ENCODE measurements at places on chromosomes 16 and 17. TPM values are rescaled to one million over a fixed set of nuclear protein-coding genes. Genes with fewer than 3 reads are reported as not detected.

DNA sequence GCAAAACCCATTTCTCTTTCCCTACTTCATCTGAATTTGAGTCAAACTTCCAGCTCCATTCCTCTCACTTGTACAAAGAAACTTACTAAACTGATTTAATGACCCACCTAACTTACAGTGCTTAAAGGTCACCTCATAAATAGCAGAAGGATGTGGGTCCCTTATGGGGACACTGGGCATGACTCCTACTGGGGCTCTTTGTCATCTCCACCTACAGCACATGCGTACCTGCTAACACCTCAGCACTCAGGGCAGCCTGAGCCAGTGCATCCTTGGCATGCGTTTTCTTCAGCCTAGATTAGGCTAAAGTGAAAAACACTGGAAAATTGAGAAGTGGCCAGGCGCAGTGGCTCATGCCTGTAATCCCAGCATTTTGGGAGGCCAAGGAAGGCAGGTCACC lies 63.2 kb downstream of the HELZ start:
- H3K27ac ChIP-seq = no peak overlapping the region
- H3K36me3 ChIP-seq = peaks cover 10% of the 10 kb centered on the region
- no peaks in the 10 kb centered on the region for H3K27me3 ChIP-seq
- no peaks in the 10 kb centered on the region for H3K4me1 ChIP-seq
- no peak for DNase-seq

RHBDL3 gene
- under 0.01 TPM for total RNA-seq

ESRP2 gene
- under 0.01 TPM for total RNA-seq

DNA sequence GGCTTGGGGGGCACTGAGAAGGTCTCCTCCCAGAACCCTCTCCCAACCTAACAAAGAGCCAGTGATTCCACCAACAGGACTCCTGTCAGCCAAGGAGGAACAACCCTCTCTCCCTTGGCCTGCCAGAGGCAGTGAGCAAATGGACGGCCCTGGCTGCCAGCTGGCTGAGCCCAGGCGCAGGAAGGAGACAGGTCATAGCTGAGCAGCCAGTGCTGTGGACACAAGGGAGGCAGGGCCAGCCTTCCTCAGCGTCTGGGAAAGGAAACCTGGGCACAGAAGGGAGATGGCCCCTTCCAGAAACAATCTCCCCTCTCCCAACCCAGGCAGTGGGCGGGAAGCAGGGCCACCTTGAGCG lies 2.1 kb downstream of the MPO start:
- peaks cover under 1% of the 10 kb centered on the region for H3K27me3 ChIP-seq
- no peak overlapping the region for H3K27ac ChIP-seq
- H3K36me3 ChIP-seq = no peaks in the 10 kb centered on the region

DNA sequence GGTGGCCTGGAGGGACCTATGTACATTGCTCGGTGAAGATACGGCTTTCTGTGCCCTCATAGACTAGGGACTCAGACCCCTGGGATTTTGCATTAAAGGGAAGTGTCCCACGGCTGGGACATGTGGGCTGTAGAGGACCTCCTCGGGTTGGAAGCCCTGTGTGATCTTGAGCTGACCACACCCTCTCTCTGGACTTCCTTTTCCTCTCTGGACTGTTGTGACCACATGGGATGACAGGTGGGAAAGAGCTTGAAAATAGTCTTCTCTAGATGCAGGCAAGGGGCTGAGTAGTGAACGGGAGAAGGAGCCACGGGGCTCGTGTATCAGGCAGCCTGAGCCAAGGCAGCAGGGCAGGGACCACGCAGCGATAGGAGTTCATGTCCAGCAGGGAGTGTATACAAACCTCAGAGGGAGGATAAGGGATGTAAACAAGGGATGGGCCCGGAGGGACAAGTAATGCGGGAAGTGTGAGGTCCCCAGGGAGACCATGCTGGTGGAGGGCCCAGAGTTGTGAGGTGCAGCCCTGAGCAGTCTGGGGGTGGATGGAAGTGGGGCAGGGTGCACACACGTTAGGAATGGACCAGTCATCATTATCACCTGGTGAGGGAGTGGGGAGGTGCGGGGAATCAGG lies 4.5 kb upstream of the SLC4A1 start:
- H3K4me3 ChIP-seq = no peak overlapping the region
- H3K4me1 ChIP-seq = no peaks in the 10 kb centered on the region
- peak; percentile 73 for DNase-seq

DNA sequence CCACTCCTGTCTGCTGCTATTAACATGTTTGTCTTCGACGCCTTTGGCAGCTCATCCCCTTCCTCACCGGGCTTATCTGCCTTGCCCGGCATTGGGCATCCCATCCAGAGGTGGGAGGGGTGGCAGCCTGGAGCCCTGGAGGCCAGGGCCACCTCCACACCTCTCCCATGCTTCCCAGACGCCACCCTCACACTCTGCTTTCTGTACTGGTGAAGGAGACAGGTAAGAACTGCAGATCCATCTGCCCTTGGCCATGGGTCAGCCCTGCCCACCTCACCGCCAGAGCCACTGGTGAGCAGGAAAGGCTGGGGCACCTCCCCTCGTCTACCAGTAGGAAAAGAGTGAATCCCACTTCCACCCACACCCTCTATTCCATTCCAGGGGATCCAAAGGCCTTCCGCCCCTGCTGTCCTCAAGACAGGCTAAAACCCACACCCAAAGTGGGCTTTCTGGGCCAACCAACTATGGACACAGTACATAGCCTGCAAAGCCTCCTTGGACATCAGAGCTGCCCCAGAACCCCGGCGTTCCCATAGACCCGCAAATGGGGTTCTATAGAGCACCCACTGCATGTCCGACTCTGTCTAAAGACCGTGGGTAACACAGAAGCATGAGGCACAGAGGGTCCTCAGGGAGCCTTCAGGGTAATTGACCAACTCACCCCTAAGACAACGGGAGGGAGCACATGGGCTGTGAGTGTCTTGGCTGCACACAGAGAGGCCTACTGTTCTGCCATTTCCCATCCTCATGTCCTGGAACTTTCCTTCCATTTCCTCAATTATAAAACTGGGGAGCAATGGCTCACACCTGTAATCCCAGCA lies 23.4 kb upstream of the RBFOX3 start:
- H3K4me3 ChIP-seq = no peak overlapping the region
- no peaks in the 10 kb centered on the region for H3K36me3 ChIP-seq
- H3K27me3 ChIP-seq = peaks cover 3% of the 10 kb centered on the region

KNOP1 gene
- 15.3 TPM for total RNA-seq

- H3K27ac ChIP-seq = no peak overlapping the region
- no peak overlapping the region for H3K4me3 ChIP-seq
- no peaks in the 10 kb centered on the region for H3K27me3 ChIP-seq
- peaks cover 60% of the 10 kb centered on the region for H3K36me3 ChIP-seq
- DNase-seq = no peak
- H3K4me1 ChIP-seq = peaks cover 3% of the 10 kb centered on the region
These were observed 8.5 kb downstream of the DNAJA3 start for GRCh38 chr16:4433914-4434787.

GRCh38 chr17:82961366-82962162 lies 117.8 kb upstream of the METRNL start:
- H3K4me3 ChIP-seq = no peak overlapping the region
- peak; percentile 63 for DNase-seq
- no peaks in the 10 kb centered on the region for H3K27me3 ChIP-seq
- peaks cover 16% of the 10 kb centered on the region for H3K4me1 ChIP-seq
- no peaks in the 10 kb centered on the region for H3K36me3 ChIP-seq

NLRC5 gene
- 52.1 TPM for total RNA-seq

GRCh38 chr16:11612665-11613025 lies 25.9 kb upstream of the LITAF start:
- DNase-seq = no peak
- H3K27me3 ChIP-seq = peaks cover 3% of the 10 kb centered on the region
- H3K4me3 ChIP-seq = no peak overlapping the region
- H3K36me3 ChIP-seq = no peaks in the 10 kb centered on the region
- no peak overlapping the region for H3K27ac ChIP-seq

CA7 gene
- not detected for total RNA-seq

Measured in osteoblast (primary cell).